ENCODE measurements at places on chromosomes 2 and 18. TPM values are rescaled to one million over a fixed set of nuclear protein-coding genes. Genes with fewer than 3 reads are reported as not detected.

Gene ATP6V1B1
- 1.1 TPM for total RNA-seq

Gene SNORC
- 1.3 TPM for total RNA-seq

Gene RAB6C
- total RNA-seq = not detected

Gene IL36B
- total RNA-seq = not detected

Gene SERPINB10
- total RNA-seq = not detected

Gene NEU4
- not detected for total RNA-seq

Gene TCF7L1
- total RNA-seq = 5.1 TPM

Gene RGPD6
- total RNA-seq = 17.5 TPM

Gene FOXI3
- not detected for total RNA-seq

Gene EVX2
- total RNA-seq = under 0.01 TPM

Gene ADAM23
- 0.12 TPM for total RNA-seq

Gene FSHR
- not detected for total RNA-seq

Gene GCA
- 5.7 TPM for total RNA-seq

Gene TFCP2L1
- total RNA-seq = 0.12 TPM

Gene NXPH2
- total RNA-seq = not detected

Gene KLHL29
- total RNA-seq = 1.5 TPM

Gene MC2R
- not detected for total RNA-seq

Gene ALPP
- total RNA-seq = not detected
